ENCODE measurements at places on chromosomes 13 and 19. TPM values are rescaled to one million over a fixed set of nuclear protein-coding genes. Genes with fewer than 3 reads are reported as not detected.

GRCh38 chr13:79904581-79904980 lies 423.6 kb downstream of the NDFIP2 start:
- H3K36me3 ChIP-seq, result no peaks in the 10 kb centered on the region
- no peak for DNase-seq
- no peaks in the 10 kb centered on the region for H3K27me3 ChIP-seq
- H3K4me3 ChIP-seq, result no peak overlapping the region

DNA sequence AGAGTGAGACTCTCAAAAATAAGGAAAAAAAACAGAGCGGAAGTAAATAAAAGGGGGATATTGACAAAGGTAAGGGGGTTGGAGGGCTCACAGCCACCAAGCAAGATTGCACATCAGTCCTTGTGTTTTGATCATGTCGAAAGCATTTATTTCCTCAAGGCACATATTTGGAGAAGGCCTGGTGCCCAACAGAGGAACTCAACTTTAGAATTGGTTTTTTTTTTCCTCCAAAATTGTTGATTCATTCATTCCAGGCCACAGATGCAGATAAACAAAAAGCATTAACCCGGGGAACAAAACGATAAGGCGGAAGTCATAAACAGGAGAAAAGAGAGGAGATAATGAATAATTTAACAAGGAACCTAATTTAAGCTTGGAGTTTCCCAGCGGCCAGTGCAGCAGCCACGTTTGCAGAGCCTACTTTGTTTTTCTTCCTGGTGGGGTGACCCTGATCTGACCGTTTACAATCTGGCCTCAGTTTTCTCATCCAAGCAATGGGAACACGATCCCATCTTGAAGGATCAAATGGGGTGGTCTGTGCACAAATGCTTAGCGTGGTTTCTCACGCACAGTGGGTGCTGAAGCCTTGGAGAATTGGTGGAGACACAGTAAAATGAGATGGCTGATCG lies 2.1 kb upstream of the PTPRS start:
- no peaks in the 10 kb centered on the region for H3K36me3 ChIP-seq
- H3K27me3 ChIP-seq, result peaks cover 47% of the 10 kb centered on the region
- H3K27ac ChIP-seq, result no peak overlapping the region

GRCh38 chr13:100530671-100531213 lies 57.8 kb downstream of the GGACT start:
- no peak overlapping the region for H3K4me3 ChIP-seq
- no peaks in the 10 kb centered on the region for H3K27me3 ChIP-seq
- H3K4me1 ChIP-seq, result no peaks in the 10 kb centered on the region
- no peak for DNase-seq
- no peak overlapping the region for H3K27ac ChIP-seq

The SWSAP1 gene
- 2.1 TPM for total RNA-seq

The ATP4A gene
- not detected for total RNA-seq

The ZNF439 gene
- total RNA-seq, result 6.4 TPM

Measured in activated naive CD8-positive, alpha-beta T cell treated with anti-CD3 and anti-CD28 coated beads for 36 hours (primary cell).